ENCODE measurements at places on chromosomes 6 and 20.

DNA sequence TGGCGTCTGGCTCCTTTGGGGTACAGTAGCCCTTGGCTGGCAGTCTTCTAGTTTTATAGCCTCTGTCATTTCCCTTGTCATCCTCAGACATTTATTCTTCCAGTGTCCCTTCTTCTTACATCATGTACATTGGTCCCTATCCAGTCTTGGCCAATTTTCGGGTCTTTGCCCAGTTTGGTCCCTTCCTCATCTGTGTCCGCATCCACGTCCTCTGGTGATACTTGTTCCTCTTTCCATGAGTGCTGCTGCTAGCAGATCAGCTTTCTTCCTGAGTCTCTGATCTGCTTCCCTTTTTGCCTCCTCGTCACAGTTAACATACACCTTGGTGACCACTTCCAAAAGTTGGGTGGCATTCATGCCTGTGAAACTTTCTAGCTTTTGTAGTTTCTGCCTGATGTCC, 86.2 kb upstream of the GPR6 start:
- no peak for DNase-seq

GRCh38 chr6:111782887-111783466, 90.3 kb downstream of the FYN start:
- no peak for DNase-seq

DNA sequence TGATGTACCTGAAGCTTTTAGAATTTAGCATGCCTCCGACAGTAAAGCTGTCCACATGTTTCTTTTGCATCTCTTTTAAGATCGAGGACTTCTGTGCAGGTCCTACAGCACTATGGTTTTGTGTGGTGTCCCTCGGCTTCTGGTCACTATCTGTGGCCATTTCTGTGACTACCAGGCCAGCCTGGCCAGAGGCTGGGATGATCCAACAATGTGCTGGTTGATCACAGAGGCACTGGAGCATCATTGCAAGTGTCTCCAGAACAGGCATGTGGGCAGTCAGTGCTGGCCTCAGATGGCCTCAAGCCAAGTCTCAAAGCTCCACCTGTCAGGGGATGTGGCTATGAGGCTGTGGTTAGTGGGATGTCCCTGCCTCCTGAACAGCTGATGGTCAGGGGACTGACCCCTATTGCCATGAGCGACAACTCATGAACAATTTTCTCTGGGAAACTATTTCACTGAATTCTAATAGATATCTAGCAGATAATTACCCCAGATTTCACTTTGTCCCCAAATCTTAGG, 136.6 kb downstream of the SYNDIG1 start:
- no peak for DNase-seq

DNA sequence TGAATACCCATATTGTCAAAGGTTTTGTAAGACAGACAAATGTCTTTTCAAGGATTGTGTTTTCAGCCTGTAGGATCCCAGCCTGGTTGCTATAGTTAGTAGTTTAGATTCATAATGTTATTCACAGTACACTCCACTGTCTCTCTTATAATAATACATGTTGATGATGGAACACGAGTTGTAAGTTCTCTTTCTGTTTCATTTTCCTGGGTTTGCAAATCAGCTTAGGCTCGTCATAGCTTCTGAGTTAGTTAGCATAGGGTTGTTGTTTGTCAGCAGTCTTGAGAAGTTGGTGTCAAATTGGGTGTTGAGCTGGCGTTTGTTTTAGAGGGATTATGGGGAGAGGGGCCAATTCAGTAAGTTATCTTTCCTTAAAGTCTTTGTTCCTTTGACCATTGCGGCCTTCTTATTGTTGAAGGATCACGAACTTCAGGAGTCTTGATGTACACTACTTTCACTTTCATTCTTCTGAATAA, 45.8 kb downstream of the QKI start:
- DNase-seq, result no peak

DNA sequence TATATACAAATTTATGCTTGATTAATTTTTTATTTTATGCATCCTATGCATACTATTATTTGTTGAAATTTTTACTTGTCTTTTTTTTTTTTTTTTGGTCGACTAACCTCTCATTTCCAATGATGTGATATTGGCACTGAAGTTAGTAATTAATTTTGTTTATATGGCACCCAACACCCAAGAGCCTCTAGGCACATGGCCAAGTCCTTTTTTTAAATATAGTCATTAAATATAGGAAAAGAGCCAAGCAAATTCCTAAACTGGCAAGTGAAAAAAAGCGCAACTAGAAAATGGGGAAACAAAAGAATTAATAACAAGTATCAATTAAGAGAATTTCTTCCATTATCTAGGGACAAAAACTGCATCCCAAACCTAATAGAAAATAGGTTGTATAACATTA, 85.5 kb upstream of the HS3ST5 start:
- no peak for DNase-seq

DNA sequence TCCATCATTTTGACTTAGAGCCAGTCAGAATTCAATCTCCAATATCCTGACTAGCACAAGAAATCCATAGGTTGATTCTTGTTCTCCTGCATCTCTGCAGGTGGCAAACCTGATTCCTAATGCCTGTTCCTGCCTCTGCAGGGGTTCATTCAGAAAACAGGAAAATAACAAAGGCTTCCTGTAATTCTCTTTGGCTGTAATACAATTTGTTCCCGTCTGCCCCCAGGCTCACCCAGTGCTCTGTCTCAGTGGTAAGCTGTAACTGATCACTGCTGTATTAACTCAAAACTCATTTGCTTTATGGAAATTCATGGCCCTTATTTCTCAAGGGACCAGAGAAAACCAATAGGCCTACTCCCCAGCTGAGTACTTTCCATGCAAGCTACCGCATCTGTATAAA, 88.6 kb downstream of the OPRM1 start:
- DNase-seq, result no peak

- DNase-seq, result no peak
These were observed 384.0 kb upstream of the SASH1 start for GRCh38 chr6:147958683-147959082.

DNA sequence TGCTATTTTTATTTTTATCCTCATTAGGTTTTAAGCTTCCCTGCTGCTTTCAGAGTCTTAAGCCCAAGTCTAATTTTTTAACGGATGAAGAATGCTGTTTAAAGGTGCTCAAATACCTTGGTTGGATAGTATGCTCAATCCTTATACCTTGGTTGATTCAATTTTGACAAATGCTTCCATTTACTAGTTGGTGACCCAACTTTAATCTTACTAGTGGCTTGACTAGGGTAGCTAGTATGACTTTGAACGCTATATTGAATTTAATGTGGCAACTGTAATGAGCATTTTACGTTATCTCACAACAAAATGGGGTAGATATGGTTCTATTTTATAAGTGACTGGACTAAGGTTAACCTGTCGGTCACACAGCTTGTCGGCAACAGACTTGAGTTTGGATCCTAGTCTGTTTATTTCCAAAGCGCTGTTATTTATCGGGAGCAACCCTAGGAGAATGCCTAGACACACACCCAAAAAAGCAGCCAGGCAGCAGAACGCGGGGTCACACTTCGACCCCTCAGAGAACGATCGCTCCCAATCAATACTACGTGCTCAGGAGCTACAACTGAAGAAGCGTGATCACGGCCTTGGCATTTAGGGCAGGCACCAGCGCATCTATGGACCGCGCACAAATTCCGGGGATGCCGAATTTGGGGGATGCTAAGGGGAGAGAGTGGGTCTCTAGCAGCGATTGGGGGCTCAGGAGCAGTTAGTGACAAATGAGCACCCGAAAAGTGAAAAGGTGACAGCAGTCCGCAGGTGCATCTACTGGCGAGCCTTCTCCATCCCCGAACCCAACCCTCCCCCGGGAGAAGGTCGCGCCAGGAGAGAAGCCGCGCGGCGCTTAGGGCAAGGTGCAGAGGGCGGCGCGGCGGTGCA, 586 bp upstream of the ALDH5A1 start:
- peak; percentile 6 for DNase-seq

DNA sequence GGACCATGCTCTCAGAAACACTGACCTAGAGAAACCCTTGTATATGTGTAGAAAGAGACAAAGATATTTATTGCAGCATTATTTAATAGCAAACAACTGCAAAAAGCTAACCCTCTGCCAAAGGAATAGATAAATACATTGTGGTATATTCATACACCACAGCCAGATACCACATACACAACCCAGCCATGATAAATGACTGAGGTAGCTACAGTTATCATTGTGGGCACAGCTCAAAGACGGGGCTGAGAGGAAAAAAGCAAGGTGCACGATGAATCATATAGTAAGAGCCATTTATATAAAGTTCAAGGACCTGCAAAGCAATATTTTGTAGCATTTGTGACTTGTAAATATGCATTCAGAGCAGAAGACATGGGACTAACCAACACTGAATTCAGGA, 30.8 kb downstream of the RSPO4 start:
- no peak for DNase-seq

DNA sequence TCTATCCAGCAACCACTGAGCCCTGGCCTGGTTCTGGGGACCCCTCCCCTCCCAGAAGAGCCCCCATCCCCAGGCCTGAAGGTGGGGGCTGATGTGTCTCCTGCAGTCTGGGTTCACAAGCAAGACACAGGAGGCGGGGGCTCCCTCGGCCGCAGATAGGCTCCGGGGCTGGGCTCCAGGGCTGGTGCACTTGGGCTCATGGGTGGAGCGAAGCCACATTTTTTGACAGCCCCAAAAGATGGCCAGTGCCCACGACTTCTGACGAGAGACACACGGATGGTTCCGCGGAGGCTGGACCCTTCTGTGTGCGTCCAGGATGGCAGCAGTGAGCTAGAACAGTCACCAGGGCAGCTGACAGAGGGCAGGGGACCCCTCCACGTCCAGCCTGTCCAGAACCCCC, 57.1 kb upstream of the GATA5 start:
- DNase-seq, result no peak

DNA sequence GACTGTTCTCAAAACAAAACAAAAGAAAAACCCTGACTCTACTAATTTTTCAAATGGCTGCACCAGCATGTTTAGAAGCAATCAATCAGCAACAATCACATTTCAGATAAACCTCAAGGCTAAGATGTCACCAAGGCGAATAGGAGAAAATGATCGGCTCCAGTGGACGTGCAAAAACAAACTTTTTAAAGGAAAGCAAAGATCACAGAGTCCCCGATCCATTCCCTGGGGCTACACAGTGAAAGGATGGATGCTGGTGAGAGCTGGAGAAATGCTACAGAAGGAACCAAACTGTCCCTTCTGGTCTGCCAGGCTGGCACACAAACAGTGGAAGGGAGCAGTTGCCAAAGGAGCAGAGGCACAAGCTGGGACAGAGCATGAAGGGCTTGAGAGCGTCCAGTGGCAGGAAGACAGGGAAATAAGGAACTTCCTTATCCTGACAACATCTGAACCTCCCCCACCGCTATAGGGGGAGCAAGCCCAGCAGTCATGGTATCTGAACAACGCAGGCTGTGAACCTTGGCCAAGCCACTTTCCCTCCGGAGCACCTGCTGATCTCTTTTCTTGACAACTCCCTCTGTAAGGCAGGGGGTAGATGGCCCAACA, 73.7 kb upstream of the HIVEP1 start:
- DNase-seq, result no peak

All from stimulated activated CD4-positive, alpha-beta T cell treated with anti-CD3 and anti-CD28 coated beads, Interleukin-1b, Interleukin-23, amount 100 ng/mL, for 24 hours (primary cell).